ENCODE measurements at places on chromosomes 5 and 9.

- no peak for DNase-seq
Measured at GRCh38 chr5:133824661-133825254, 143.7 kb downstream of the C5orf15 start.

GRCh38 chr9:115046824-115047223 lies 71.1 kb downstream of the TNC start:
- no peak for DNase-seq

GRCh38 chr5:111223101-111223786 lies 940 bp upstream of the CAMK4 start:
- peak; percentile 40 for DNase-seq

GRCh38 chr9:78320030-78320693 lies 23.2 kb downstream of the PSAT1 start:
- DNase-seq, result no peak

DNA sequence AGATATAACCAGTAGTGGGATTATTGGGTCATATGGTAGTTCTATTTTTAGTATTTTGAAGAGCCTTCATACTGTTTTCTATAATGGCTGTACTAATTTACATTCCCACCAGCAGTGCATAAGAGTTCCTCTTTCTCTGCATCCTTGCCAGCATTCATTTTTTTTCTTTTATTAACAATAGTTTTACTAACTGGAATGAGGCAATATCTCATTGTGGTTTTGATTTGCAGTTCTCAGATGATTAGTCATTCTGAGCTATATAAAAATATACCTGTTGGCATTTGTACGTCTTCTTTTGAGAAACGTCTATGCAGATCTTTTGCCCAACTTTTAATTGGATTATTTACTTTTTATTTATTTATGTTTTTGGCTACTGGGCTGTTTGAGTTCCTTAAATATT lies 1579.3 kb upstream of the CDH6 start:
- DNase-seq, result no peak

DNA sequence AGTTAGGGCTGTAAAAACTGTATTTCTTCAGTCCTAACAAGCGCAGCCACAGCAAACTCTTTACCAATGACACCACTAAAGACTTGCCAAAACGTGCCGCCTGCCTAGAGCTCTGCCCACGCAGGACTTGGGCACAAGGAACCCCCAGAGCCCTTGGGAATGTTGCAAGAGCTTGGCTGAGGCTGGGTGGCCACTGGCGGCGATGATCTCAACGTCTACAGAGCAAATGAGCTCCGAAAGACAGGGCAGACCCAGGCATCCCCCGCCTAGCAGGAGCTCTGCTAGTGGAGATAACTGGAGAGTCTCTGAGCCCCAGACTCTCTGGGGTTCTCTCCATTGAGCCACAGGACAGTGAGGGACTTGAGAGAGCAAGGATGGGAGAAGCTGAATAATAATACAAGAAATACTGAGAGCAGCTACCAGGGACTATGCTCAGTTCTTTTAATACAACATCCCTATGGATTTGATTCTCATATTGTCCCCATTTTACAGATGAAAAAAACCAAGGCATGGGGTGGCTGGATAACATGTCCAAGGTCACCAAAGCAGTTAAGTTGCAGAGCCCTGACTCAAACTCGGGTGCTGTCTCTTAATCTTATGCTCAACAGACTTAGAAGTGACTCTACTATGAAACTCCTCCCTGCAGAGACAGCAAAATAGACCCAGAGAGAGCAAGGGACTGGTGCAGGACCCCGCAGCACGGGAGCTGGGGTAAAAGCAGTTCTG lies 32.5 kb downstream of the SHB start:
- DNase-seq, result no peak

DNA sequence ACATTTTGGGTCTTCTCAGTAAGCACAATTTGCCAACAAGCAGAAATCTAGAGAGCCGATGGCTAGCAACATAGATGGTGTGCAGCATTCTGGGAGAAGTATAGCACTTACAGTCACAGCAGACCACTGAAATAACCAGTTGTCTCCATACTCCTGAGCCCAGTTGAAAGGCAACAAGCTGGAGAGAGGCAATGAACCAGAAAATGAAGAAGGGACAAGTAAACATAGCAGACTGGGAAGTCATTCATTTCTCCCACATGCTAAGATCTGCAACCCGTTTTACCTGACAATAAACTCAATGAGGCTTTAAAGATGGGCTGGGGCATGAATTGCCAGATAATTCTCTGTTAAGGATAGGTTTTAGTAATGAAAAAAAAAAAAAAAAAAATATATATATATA lies 575.6 kb upstream of the GRAMD2B start:
- no peak for DNase-seq

- DNase-seq, result no peak
Measured at GRCh38 chr5:59133764-59134261, 550.9 kb downstream of the RAB3C start.

DNA sequence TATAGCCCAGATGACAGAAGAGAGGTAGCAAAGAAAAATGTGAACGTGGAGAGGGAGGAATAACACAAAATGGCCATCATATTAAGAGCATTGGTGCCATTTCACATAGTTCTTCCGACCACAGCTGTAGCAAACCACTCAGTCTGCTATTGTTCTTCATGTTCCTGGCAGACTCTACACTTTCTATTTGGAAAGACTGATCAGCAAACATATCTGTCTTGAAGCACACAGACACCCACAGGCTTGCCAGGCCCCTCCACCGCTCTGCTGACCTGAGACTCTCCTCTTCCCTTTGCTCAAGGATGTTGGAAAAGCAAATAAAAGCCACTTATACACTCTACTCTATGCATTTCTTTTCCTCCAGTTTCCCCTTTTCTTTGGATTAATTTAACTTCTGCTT lies 298.0 kb downstream of the FBXL7 start:
- no peak for DNase-seq

- no peak for DNase-seq
Measured at GRCh38 chr5:92659246-92659645, 921.8 kb downstream of the NR2F1-AS1 start.

DNA sequence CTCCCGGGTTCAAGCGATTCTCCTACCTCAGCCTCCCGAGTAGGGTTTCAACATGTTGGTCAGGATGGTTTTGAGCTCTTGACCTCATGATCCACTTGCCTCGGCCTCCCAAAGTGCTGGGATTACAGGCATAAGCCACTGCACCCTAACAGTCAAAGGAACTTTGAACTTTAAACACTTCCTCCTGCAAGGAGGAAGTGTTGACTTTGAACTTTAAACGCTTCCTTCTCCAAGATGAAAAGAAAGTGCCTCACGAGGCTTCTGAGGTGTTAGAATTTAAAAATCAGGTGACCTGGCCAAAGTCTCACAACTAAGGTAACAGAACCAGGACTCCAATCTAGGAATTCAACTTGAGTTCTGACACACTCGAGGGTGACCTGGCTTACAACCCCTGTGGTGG lies 150.9 kb downstream of the BRINP1 start:
- DNase-seq, result no peak

DNA sequence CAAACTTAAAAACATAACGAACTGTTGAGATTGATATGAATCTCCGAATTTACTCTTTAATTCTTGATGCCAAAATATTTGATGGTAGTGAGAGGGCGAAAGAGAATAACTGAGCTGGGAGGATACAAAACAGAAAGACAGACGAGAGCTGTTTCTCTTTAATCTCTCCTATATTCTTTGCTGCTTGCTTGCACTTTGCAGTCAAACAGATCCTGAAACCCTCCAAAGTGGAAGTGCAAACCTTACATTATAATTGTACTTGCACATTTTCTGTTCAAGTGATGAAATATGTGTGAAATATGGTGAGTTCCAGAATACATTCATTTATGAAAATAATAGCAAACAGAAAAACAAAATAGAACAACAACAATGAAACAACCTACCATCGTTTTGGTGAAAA lies 63.8 kb downstream of the PAM start:
- DNase-seq, result no peak

GRCh38 chr9:35267710-35268109 lies 105.9 kb downstream of the UNC13B start:
- no peak for DNase-seq

Data from CD4-positive, alpha-beta T cell treated with Interleukin-17A for 4 hours (primary cell).